ENCODE measurements at places on chromosomes 4 and X.

DNA sequence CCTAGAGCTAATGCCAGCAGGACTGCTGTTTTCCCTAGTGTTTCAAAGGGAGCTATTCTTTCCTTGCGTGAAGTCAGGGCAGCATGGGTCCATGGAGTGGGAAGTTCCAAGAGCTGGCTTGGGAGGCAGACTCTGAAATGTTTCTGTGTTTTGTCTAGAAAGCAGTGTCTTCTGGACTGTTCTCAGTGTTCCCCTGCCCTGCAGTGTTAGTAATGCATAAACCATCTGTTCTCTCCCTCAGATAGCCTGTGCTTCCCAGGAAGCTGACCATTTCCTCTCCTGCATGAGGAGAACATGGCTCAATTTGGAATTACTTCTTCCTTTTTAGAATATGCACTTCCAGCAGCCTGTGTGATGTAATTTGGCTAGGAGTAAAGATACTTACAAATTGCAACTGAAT is 116.7 kb upstream of the CXCL13 start:
- peak; percentile 38 for DNase-seq

DNA sequence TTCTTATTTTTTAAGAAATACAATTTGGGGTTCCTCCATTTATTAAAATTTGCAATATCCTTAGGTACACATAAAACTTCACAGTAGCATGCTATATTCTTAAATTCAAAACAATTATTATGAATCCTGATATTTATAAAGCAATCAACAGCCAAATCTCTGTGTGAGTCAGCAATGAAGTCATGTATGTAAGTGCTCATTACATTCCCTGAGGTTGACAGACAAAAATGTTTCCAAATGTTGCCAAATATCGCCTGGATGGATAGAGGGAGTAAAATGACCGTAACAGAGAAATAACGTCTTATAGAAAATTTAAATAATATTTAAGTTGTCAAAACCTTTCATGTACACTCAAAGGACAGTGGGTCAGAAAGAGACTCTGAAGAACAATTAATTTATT is 220.0 kb downstream of the PCDH18 start:
- DNase-seq: peak; percentile 46

- no peak for DNase-seq
These were observed 476.6 kb downstream of the GRXCR1 start for GRCh38 chr4:43369036-43369594.

- DNase-seq: no peak
These were observed 35.0 kb upstream of the CLCN4 start for GRCh38 chrX:10121787-10122186.

- no peak for DNase-seq
These were observed 348.1 kb upstream of the ATOH1 start for GRCh38 chr4:93480452-93480851.

DNA sequence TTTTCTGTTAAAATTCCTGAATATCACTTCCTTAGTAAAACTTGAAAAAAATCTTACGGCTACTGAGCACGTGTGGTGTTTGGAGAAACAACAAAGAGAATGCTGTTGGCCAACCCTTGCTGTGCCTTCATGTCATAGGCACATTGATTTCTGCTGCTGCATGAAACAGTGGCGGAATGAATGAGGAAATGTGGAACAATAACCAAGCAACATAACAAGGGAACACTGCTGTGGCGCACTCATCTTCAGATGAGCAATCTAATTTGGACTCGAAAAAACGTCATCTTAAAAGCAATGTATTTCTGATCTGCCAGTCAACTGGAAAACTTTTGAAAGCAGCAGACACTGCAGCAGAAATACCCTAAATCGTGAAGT is 51.4 kb downstream of the PROM1 start:
- DNase-seq: no peak

DNA sequence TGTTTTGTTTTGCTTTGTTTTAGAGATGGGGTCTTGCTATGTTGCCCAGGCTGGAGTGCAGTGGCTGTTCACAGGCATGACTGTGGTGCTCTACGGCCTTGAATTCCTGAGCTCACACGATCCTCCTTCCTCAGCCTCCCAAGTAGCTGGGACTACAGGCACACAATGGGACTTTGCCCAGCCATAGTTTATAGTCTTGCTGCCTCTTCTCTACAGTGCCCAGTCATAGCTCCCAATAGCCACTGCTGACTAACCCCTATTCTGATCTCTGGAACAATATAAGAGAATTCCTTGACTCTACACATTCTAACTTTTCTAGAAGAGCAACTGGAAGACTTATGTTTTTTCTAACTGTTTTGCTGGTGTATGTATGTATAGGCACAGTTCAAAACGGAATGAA is 319.2 kb downstream of the PCDH7 start:
- no peak for DNase-seq

GRCh38 chr4:102438396-102439235 is 62.5 kb upstream of the NFKB1 start:
- peak; percentile 30 for DNase-seq
